ENCODE measurements at places on chromosomes 2 and 18.
A peak's percentile ranks its signal among the peaks of the same experiment; 100 is the strongest.

- no peak for DNase-seq
Observed at GRCh38 chr2:157759855-157760254, 116.3 kb downstream of the ACVR1 start.

DNA sequence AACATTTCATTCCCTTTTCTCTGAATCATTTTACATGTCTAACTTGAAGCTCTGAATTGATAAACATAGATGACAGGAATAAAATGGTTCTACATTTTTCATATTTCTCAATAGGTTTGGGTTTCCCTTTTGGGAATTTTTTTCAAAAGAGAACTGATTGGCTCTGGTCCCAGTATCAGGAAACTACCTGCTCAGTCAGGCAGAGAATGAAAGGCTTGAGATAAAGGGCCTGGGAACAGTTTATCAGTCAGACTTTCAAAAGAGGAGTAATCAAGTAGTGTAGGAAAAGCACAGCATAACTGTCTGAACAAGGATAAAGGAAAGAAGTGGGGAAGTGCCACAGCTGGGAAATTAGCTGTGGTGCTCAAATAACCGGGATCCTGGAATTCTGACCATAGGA lies 28.3 kb upstream of the CCL20 start:
- DNase-seq: no peak

GRCh38 chr2:120261387-120262006 lies 8.8 kb downstream of the RALB start:
- DNase-seq: no peak

DNA sequence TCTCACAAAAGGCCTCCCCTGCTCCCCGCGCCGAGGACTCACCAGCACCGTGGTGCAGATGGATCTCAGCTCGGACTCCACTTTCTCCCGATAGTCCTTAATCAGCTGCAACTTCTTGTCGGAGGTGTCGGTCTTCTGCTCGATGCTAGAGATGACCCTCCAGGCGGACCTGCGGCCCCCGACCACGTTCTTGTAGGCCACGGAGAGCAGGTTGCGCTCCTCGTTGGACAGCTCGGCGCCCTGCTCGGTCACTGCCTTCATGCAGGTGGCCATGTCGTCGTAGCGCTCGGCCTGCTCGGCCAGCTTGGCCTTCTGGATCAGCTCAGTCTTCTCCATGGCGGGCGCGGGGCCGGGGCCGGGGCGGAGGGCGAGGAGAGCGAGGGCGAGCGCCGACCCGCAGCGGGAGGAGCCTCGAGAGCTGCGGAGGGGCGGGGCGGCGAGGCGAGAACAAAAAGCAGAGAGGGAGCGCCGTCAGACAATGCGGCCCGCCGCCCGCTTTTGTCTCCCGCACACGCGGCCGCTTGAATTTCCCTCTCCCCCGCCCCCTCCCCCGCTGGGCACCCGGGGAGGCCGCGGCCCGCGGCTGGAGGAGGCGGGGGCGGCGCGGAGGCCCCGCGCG lies 571 bp downstream of the YWHAQ start:
- peak; percentile 48 for DNase-seq

- no peak for DNase-seq
Observed at GRCh38 chr2:174617120-174617519, 19.5 kb upstream of the WIPF1 start.

GRCh38 chr2:45070113-45070652 lies 60.9 kb upstream of the SIX2 start:
- DNase-seq: no peak

- DNase-seq: no peak
Observed at GRCh38 chr2:145543155-145543554, 1023.2 kb upstream of the ZEB2 start.

DNA sequence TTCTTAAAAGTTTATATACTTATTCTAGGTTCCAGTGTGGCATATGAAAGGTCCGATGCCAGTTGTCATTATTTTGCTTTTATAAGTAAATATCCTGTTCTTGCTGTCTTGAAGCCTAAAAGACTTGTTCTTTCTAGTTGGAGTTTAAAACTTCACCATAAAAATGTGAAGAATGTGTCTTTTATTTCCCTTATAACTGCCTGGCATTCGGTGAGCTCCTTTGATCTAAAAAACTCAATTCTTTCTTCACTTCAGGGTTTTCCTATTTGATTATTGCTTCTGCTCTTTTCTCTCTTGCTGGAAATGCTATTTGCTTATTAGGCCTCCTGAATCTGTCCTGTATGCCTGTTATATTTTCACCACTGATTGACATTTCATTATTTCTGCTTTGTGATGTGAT lies 51.6 kb downstream of the TSPYL6 start:
- no peak for DNase-seq

- DNase-seq: no peak
Observed at GRCh38 chr2:221429741-221430491, 142.2 kb downstream of the EPHA4 start.

- no peak for DNase-seq
Observed at GRCh38 chr2:51825823-51826222, 793.9 kb upstream of the NRXN1 start.

DNA sequence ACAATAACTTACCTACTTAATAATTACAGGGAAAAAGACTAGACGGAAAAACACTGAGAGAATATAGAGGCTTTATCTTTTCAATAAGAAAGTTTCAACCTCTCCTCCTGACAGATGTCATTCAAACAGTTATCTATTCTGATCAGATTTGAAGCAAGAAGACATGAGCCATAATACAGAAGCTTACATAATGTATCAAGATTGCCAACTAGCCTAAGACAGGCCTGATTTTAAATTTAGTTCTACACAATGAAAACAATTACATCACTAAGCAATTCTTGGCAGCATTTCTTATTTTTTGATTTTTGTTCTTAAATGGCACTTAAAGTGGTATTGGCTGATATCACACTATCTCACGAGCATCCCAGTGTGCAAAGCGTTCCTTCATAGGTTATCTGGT lies 41.6 kb downstream of the GPR155 start:
- no peak for DNase-seq

- no peak for DNase-seq
Observed at GRCh38 chr2:42854207-42854818, 61.9 kb upstream of the HAAO start.

- no peak for DNase-seq
Observed at GRCh38 chr2:75076088-75076487, 117.6 kb downstream of the POLE4 start.

- no peak for DNase-seq
Observed at GRCh38 chr2:3214065-3214464, 163.6 kb downstream of the EIPR1 start.

GRCh38 chr2:173134703-173135102 lies 59.1 kb downstream of the MAP3K20 start:
- DNase-seq: no peak

All from activated naive CD8-positive, alpha-beta T cell treated with anti-CD3 and anti-CD28 coated beads, Interleukin-2, amount 50 U/mL, for 16 hours (primary cell).